Renal pelvis (tissue), 12 donors: ENCODE measurements at places on chromosomes 1 and 21.

DNA sequence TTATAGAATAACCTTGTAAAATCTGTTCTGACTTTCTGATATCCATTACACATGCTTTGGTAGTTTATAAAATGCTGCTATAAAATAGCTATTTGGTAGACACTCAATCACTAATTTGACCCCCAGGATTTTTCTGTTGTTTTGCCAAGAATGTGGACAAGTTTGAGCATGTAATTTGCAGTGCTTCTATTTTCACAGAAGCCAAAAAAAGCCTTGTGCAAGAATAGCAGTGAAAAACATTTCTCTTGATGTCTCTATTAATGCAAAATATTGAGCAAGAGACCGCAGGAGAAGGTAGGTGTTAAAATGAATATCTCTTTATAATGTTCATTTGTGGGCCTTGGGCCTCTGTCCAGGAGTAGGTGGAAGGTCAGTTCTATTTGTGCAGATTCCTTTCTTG, 22.5 kb downstream of the MAP3K7CL start:
- no peak for DNase-seq

GRCh38 chr1:238254935-238255334, 364.2 kb upstream of the ZP4 start:
- no peak for DNase-seq

DNA sequence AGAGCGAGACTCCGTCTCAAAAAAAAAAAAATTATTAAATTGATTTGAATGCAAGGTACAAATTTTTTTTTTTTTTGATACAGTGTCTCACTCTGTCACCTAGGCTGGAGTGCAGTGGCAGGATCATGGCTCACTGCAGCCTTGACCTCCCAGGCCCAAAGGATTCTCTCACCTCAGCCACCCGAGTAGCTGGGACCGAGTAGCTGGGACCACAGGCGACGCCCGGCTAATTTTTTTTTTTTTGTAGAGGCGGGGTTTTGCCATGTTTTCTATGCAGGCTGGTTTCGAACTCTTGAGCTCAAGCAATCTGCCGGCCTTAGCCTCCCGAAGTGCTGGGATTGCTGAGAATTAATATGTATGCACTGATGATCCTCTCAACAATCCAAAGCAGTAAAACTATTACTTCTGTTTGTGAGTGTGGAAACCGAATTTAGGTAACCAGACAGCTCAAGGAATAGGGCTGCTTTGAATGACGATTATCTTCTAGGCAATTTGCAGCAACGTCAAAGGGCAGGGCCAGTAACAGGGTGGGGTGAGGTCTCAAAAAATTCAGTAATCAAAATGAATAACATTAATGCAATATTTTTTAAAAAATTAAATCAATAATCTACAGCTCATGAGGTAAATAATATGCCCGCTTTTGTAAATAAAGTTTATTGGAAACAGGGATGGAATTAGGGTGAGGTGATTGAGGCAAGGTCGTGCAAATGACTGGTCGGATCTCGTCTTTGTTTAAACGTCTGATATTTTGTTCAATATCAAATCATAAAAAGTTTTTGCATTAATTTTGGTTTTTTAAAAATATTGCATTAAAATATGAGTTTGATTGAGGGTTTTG, 1.2 kb downstream of the CLSPN start:
- DNase-seq, result no peak

- no peak for DNase-seq
These were observed 226.8 kb downstream of the SIPA1L2 start for GRCh38 chr1:232403017-232403714.

DNA sequence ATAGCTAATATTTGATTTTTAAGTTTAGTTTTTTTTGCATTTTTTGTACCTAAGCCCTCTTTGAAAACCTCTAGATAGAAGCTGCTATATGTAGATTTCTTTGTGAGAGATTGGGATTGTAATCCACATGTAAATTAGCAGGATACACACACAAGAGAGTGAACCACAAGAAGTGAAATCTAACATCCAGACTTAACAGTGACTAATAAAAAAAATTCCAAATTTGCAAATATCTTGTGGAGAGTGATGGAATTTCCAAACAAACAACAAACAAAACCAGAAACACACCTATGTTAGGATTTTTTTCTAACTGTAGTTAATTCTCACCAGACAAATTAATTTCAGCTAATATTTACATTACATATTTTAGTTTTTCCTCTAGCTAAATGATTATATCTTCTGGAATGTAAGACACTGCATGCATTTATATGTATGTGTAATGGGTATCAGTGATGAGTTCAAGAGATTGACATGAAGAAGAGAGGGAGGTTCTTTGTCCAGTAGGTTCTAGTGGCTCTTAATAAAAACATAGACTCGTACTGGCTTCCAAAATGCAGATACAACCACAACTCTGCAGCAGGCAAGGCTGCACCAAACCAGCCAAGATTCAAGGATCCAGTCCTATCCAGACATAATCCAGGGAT, 12.8 kb downstream of the CLDN17 start:
- DNase-seq, result no peak

- peak; percentile 51 for DNase-seq
These were observed 7.7 kb upstream of the ZNF669 start for GRCh38 chr1:247111700-247112478.

DNA sequence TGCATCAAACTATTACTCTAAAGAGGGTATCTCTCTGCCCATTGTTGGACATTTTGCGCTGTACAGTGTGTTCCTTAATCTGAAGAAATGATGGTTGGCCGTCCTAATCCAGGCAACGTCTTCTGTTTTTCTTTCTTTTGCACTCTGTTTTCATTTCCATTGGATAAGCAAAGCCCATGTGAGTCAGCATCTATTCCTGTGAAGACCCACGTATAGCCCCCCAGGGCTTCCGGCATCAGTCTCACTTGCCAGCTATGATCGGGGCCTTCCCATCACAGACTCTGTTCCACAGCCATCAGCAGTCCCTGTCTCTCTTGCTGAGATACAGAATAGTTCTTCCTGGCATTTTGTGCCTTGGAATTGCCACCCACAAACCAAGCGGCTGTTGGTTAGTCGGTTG, 29.2 kb upstream of the BRDT start:
- DNase-seq, result no peak
